Dermis blood vessel endothelial cell (primary cell): ENCODE measurements at places on chromosomes 5 and 9. TPM values are rescaled to one million over a fixed set of nuclear protein-coding genes. Genes with fewer than 3 reads are reported as not detected.

DNA sequence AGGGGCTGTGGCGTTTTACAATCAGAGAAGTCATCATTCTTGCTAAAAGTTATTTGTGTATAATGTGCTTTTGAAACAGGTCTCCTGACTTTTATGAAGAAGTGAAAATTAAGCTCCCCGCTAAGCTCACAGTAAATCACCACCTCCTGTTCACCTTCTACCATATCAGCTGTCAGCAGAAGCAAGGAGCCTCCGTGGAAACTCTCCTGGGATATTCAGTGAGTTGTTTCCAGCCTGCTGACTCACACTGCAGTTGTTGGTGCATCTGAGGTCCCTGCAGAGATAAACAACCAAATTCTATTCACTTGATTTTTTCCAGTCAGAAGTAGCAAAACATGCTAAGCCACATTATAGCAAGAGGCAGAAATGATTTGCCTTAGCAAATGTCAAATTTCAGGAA, 156.7 kb downstream of the DOCK8 start:
- no peak for DNase-seq

The UGCG gene
- total RNA-seq = 63.8 and 112 TPM in 2 replicates

DNA sequence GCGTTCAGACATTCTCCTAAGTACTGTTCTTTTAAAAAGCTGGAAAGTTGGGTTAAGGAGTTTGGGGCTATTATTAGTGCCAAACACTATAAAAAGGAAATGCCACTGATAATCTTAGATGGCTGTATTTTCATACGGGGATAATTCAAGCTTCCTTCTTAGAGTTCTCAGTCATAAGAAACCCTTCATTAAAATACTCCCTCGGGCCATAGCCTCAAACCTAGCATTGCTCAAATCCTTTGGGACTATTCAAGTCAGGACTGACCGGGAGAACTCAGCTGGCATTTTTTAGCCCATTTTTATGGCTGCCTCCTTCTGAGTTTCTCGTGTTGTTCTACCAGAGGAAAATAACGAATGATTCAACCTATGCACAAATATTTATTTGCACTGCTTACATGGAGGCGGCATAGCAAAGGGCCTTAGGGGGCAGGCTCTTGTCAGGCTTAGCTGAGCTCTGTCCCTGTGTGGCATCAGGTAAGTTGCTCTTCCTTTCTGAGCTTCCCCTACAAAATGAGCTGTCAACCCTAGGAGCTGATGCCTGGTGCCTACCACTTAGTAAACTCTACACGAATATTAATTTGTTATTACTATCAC, 33.5 kb upstream of the ADAM19 start:
- DNase-seq = no peak

The PCDHB8 gene
- 0.14 and 0.34 TPM in 2 replicates for total RNA-seq

The DNLZ gene
- 15.4 and 34.5 TPM in 2 replicates for total RNA-seq

The CLIC3 gene
- 0.09 TPM in 1 of 2 replicates, not detected in the other for total RNA-seq

- DNase-seq = no peak
Observed at GRCh38 chr9:125505988-125506438, 201.0 kb downstream of the MAPKAP1 start.

- peak; percentile 77 for DNase-seq
Observed at GRCh38 chr5:133952729-133953567, 15.5 kb downstream of the C5orf15 start.

- DNase-seq = peak; percentile 2
Observed at GRCh38 chr5:18745042-18745987, 1111.1 kb downstream of the TAF11L14 start.

DNA sequence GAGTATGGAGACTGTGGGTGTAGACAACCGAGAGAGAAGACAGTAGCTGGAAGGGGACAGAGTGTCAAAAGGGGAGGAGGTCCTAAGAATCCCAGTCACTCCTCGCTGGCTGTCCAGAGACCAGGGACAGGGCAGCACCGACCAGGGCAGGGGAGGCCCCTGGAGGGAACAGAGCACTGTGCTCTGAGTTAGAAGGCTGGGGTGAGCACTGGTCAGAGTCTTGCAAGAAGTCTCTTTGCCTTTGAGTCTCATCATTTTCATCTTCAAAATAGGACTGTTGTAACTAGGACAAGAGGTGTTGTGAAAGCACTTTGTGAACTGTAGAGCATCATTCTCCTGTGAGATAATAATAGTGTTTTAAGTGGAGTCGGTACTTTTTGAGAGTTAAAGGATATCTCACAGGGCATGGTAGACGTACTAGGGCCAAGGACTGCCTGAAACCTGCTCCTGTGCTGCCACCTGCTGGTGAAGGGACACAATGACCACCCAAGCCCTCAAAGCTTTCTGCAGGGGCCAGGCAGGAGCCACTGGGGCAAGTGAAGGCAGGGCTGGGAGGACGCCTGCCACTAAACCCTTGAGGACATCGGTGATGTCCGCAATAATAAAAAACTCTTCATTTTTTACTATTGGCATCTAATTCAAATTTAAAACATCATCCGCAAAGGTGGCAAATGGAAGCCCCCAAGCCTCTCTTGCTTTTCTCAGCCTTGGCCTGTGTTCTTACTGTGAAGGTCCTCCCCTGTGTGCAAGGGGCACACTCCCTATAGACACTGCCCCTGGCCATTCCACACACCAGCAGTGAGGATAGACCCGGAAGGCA, 28.2 kb downstream of the SLC6A7 start:
- peak; percentile 90 for DNase-seq

DNA sequence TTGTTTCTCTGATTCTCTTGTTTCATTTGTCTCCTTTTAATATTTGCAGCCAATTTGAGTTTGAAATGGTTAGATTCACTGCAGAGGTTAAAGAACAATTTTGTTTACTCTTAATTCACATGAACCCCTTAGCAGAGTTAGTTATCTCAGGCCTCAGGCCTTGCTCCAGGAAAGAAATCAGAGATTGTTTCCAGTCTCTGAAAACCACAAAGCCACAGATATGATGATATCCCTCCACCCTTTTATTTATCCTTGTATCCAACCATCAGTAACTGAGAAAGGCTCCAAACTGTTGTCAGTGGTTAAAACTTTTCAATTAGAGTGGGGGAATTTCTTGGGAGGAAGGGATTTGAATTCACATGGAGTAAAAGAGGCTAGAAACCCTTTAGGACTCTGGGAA, 406.0 kb upstream of the DMAC1 start:
- DNase-seq = no peak

DNA sequence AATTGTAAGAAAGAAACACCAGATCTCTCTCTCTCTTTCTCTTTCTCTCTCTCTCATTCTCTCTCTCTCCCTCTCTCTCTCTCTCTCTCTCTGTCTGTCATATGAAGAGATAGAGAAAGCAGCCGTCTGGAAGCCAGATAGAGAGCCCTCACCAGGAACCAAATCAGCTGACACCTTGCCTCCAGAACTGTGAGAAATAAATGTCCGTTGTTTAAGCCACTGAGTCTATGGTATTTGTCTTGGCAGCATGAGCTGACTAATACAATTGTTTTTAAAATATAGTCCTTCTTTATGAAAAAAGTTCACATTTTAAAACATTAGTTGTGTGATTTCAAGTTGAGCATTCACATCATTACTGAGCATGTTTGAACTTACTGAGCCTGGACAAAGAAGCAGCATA, 275.6 kb downstream of the CETN3 start:
- DNase-seq = no peak

The GPR150 gene
- total RNA-seq = 0.05 and 0.17 TPM in 2 replicates

DNA sequence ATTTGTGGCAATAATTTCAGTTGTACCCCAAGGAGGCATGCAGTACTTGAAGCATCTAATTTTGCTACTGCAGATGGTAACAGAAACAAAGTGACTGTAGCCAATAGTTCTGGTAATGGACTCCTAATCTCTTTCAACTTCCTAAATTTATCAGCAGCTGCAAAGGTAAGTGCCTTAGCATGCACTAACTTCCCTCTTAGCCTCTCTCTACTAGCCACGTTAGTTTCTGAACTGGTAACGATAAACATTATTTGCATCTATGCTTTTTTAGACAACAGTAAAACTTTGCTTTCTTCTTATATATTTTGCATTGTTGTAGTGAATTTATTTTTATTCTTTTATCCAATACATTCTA, 6.2 kb upstream of the CKS2 start:
- no peak for DNase-seq

DNA sequence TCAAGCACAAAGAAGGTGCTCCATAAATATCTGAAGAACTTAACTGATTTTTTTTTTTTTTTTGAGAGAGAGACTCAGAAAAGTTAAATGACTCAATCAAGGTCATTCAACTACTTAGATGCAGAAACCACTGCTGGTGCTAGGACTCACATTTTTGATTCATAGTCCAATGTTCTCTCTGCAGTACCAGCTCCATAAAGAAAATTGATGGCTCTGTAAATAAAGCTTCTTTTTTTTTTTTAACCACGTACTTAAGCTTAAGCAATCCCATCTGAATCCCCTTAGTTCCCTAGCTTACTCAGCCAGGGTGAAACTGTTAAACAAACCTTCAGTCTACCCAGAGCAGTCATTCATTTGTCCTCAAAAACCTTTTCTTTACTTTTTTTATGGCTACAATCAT, 657.0 kb upstream of the WWC1 start:
- no peak for DNase-seq

GRCh38 chr9:135307300-135307699, 172.3 kb upstream of the PPP1R26 start:
- DNase-seq = no peak

The SLC6A19 gene
- not detected in 2 replicates for total RNA-seq

- DNase-seq = no peak
Observed at GRCh38 chr5:173873306-173873922, 14.7 kb upstream of the CPEB4 start.

GRCh38 chr5:175596761-175597189, 61.1 kb upstream of the HRH2 start:
- DNase-seq = no peak

The CATSPER3 gene
- total RNA-seq = 0.34 TPM in 1 of 2 replicates, not detected in the other

- DNase-seq = no peak
Observed at GRCh38 chr5:153080940-153081339, 409.5 kb upstream of the GRIA1 start.

The TRPM3 gene
- 0.37 and 1.4 TPM in 2 replicates for total RNA-seq

- no peak for DNase-seq
Observed at GRCh38 chr5:140337880-140338279, 8.5 kb downstream of the HBEGF start.

The CCDC192 gene
- not detected in 2 replicates for total RNA-seq

- no peak for DNase-seq
Observed at GRCh38 chr5:98722188-98722587, 51.3 kb upstream of the RGMB start.
